ENCODE measurements at places on chromosomes 16 and 17.
A peak's percentile ranks its signal among the peaks of the same experiment; 100 is the strongest.

DNA sequence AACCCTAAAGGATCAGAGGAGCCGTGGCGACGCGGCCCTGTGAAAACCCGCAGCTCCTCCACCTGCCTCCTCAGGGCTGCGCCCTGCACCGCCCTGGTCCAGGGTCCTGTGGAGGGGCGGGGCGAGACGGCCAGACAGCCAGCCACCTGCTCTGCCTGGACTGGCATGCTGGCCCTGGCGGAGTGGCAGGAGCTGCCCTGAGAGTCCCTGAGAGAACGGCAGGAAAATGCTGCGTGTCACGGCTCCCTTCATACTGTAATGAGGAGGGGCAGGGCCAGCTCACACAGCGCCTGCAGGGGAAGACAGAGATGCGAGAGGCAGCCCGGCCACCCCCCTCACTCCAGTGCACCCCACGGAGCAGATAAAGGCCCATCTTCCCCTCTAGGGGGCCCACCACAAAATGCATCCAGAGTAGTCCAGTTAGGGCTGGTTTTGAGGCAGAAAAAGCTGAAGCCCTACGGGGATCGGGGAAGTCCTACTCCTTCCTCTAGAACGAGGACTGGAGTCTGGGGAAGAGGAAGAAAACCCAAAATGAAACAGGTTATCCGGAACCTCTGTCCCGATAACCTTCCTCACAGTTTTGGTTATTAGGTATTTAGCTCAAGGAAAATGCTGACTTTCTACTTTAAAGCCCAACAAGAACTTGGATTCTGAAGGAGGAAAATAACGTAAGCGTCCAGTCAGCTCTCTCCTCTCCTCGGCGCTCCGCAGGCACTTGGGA is 97.6 kb upstream of the DNAH17 start:
- no peak for ATAC-seq

DNA sequence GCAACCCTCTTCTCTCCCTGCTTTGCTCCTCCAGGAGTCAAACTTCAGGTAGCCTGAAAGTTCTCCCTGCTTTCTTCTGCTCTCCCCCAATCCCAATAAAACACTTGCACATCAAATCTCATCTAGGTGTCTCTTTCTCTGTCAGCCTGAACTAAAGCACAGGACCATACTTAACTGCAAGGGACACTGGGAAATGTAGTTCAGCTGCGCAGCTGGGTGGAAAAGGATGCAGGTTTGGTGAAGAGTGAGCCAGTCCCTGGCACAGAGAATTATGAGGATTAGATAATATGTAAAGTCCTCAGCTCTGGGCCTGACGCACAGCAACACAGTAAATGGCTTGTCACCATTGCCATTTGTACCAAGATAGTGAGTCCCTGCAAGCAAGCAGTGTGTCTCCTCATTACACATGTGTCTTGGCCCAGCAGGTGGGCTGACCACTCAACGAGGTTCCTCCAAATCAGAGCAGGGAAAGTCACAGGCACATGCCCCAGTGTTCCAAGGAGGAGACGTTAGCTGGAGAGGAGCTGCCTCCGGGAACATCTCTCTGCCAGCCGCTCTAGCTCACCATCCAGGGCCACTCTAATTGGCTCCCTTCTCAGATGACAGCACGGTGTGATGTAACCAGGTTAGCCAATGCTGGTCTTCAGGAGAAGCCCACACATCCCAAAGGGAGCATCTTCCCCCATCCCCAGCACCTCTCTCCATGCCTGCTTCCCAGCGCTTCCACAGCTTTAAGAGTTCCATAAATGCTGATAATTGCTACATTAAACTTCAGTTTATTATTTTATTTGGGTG is 29.7 kb upstream of the IRX3 start:
- no peak for ATAC-seq

- ATAC-seq, result no peak
Observed at GRCh38 chr16:81951564-81951963, 59.7 kb downstream of the SDR42E1 start.

GRCh38 chr17:49516180-49516579 is 21.1 kb downstream of the NGFR start:
- ATAC-seq, result no peak

DNA sequence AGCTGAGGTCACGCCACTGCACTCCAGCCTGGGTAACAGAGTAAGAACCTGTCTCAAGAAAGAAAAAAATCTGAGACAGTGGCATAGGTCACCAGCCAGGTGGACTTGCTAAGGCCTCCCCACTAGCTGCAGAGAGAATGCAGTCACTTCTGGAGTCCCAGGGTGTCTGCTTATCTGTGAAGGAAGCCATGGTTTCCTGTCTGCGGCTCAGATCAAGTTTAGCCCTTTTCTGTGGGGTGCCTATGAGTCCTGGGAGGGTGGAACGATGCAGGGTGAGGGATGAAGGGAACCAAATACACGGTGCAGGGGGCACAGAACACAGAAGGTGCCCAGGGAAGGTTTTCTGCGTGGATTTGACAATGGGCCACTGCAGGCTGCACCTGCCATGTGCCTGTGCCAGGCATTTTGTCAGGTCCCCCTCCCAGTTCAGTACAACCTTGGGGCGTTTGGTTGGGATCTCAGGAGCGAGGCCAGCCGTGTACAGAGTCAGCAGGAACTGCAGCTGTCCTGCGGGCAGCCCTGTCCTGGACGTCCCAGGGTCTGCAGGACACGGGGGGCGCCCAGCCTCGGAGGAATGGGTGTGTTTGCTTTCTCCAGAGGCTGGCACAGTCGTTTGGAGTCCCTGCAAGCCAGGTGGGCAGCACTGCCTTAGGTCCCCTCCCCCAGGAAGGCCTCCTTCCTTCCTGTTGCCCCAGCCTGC is 41.8 kb downstream of the RAB11FIP4 start:
- peak; percentile 41 for ATAC-seq

GRCh38 chr17:4509923-4510617 is 11.4 kb downstream of the SPNS2 start:
- no peak for ATAC-seq

- ATAC-seq, result no peak
Observed at GRCh38 chr17:30292286-30292858, 628 bp upstream of the BLMH start.

GRCh38 chr17:7631398-7632380 is 1.8 kb downstream of the SHBG start:
- no peak for ATAC-seq

- ATAC-seq, result no peak
Observed at GRCh38 chr16:82991966-82992675, 365.4 kb downstream of the CDH13 start.

DNA sequence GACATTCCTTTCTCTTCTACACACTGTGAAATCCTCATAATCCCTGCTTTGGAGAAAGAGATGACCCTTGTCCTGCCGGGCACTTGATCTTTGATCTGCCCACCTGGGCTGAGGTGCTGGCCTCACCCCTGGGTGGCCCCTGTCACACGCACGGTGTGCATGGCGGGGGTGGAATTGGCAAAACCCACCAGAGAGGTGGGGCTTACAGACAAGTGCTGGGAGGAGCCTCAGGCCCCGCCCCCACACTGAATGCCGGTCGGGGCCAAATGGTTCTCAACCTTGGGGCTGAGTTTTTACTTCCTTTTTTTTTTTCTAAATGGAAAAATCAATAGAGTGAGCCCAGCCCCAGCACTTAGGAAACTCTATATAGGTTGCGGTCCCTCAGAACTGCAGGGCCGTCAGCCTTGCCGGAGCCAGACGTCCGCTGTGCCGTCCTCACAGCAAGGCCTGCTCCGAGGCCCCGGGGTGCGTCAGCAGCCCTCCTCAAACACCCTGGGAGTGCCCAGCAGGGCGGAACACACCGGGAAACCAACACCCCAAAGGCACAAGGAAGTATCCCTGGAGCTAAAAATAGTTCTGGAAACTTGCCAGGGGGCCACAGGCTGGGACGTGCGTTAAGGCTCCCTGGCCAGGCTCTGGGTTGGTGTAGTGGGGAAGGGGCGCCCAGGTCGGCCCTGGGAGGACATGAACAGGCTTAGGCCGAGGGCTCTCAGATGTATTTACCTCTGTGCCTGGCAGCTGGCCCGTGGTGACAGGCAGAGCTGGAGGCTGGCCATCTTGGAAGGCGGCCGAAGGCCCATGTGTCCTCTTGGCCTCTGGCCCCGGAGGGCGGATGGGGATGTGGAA is 11.0 kb downstream of the GPRC5C start:
- ATAC-seq, result peak; percentile 89

DNA sequence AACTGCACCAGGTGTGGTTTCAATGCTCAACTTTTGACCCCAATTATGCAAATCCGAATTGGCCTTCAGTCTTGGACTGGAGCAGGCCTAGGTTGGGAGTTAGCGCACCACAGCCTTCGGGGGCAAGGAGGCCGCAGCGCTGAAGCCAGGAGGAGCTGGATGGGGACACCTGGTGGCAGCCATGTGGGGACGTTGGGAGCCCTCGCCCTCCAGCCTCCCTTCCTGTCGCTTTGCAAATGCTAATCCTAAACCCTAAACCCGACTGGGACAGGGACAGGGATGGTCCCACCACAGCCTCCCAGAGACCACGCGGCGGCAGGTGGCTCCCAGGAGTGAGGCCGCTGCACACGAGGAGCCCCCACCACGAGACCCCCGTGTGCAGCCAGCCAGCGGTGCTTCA is 58.7 kb downstream of the KLHDC4 start:
- no peak for ATAC-seq

DNA sequence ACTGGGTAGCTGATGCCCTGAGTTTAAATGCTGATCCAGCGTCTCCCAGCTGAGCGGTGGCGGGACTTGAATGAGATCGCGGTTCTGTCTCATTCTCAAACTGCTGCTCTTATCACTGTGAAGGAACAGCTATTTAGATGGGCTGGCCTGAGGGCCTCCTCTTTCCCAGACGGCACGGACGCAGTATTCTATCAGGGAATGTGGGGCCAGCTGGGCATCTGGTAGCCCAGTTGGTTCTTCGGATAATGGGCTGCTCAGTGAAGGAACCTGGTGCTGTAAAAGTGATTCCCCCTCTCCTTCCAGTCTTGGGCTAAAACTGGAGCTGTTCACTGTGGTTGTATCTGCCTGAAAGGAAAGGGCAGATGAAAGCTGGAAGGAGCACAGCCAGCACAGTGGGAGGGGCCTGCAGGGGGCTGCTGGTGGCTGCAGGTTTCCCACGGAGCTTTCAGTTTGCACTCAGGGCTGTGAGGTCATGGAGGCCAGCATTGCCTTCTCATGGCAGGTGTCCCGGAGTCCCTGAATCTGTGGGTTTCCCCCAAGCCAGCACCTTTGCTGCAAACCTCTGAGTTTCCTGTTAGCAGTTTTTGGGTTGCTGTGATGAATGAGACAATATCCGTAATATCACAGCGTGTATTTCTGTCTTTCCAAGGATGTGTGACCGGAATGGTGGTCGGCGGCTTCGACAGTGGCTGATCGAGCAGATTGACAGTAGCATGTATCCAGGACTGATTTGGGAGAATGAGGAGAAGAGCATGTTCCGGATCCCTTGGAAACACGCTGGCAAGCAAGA is 3.6 kb downstream of the IRF8 start:
- peak; percentile 79 for ATAC-seq

- no peak for ATAC-seq
Observed at GRCh38 chr16:69404275-69404805, 18.5 kb upstream of the TERF2 start.

GRCh38 chr17:39209317-39210092 is 9.4 kb downstream of the RPL19 start:
- ATAC-seq, result peak; percentile 42

GRCh38 chr16:84593825-84594724 is 23.8 kb downstream of the COTL1 start:
- ATAC-seq, result peak; percentile 95

- no peak for ATAC-seq
Observed at GRCh38 chr17:60904582-60904981, 226.9 kb downstream of the BCAS3 start.

DNA sequence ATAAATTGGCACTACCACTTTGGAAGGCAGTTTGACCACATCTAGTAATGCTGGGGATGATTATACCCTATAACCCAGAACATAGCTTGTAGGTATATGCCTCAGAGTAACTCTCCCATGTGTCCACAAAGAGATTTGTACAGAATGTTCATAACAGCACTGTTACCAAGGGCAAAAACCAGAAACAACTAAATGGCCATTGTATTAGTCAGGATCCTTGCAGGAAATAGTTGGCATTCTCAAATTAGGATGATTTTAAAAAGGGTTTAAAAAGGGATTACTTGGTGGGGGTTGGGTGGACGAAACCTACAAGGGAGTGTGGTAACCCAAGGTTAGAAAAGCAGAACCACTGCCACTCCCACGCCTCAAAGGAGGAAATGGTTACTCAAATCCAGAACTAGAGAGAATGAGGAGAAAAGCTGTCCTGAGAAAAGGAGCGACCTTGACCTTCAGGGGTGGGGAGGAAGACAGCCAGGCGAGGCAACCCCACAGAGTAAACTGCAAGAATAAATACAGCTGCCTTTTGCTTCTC is 2.1 kb downstream of the CPPED1 start:
- peak; percentile 42 for ATAC-seq

DNA sequence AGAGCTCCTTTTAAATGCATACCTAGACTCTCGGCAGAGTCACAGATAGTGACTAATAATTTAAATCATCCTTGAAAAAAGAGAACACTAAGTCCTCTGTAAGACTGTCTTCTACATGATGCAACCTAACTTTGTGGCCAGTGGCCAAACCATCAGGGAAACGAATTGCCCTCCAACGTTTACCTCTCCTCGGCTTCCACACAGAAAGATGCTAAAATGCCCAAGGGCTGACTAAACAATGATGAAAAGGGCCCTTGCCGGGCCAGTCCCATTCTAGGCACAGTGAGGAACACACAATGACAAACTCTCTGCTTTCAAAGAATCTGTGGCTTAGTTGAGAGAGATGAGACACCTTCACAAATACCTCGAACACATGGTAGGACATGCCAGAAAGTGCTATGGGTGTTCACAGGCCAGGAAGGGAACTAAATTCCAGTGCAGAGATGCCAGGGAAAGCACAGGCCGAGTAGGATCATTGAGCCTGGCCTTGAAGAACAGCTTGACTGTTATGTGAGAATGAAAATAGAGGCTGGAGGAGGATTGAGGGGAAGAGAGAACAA is 35.3 kb upstream of the PITPNM3 start:
- ATAC-seq, result no peak

DNA sequence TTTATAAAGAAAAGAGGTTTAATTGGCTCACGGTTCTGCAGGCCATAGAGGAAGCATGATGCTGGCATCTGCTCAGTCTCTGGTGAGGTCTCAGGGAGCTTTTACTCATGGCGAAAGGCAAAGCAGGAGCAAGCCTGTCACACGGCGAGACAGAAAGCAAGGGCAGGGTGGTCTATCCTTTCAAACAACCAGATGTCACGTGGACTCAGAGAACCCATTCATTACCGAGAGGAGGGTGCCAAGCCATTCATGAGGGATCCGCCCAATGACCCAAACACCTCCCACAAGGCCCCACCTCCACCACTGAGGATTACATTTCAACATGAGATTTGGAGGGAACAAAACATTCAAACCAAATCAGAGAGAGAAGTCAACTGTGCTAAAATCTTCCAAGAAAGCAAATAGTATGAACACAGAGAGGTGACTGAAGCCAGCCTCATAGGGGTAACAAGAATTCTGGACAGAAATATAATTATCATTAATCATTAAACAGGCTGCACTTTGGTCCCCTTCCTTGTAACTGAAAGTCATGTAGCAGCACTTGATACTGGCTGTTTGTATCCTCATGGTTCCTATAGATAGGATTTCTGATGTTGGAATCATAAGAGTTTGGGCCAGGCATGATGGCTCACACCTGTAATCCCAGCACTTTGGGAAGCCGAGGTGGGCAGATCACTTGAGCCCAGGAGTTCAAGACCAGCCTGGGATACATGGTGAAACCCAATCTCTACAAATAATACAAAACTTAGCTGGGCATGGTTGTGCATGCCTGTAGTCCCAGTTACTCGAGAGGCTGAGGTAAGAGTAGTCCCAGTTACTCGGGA is 52.5 kb upstream of the B4GALNT2 start:
- ATAC-seq, result no peak

GRCh38 chr16:1911467-1912214 is 6.6 kb downstream of the HS3ST6 start:
- ATAC-seq, result no peak

All from stimulated activated memory B cell treated with anti-CD40 and anti-IgM and Interleukin-4, amounts not matched to agents 10 μg/mL and 1 μg/mL and 100 μg/mL, for 72 hours (primary cell).